ENCODE measurements at places on chromosomes 1 and 21.
A peak's percentile ranks its signal among the peaks of the same experiment; 100 is the strongest.

- no peak for DNase-seq
Measured at GRCh38 chr1:41672173-41672572, 187.7 kb upstream of the EDN2 start.

- DNase-seq = no peak
Measured at GRCh38 chr1:184483101-184483683, 96.4 kb downstream of the C1orf21 start.

GRCh38 chr1:110471131-110471530 lies 20.2 kb downstream of the PROK1 start:
- no peak for DNase-seq

- DNase-seq = no peak
Measured at GRCh38 chr1:178464566-178464965, 32.2 kb downstream of the CLEC20A start.

DNA sequence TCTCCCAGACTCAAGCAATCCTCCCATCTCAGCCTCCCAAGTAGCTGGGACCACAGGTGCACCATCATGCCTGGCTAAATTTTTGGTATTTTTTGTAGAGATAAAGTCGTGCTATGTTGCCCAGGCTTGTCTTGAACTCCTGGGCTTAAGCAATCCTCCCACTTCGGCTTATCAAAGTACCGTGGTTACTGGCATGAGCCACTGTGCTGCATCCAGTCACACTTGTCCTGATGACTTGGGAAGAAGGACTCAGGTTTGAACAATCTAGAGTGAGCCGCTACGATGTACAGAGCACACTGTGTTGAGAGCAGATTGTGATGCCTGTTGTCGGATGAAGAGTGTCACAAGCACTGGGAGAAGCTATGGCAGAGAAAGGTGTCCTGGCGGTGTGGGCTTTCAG lies 27.2 kb downstream of the RNF187 start:
- DNase-seq = no peak

- peak; percentile 12 for DNase-seq
Measured at GRCh38 chr1:239811211-239811885, 280.3 kb upstream of the FMN2 start.

DNA sequence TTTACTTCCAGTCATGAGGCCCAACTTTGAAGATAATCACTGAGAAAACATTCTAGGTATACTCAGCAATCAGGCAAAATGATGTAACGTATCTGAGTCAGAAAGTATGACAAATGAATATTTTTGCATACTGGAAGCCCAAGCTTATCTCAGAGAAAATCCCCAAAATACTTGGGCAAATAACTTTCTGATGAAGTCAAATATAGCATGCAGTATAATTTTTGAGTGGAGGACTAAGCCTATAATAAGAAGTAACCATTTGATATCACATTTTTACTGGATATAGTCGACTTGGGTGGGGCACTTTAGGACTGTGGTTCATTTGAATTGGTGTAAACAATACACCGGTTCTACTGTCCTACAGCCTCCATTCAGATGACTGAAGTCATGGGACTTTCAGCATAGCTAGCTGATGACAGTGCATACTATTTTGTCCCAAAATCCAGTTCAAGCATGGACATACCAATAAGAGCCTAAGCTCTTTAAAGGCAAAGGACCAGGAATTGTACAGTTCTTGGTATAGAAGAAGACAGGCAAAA lies 2.3 kb upstream of the GADD45A start:
- DNase-seq = no peak

DNA sequence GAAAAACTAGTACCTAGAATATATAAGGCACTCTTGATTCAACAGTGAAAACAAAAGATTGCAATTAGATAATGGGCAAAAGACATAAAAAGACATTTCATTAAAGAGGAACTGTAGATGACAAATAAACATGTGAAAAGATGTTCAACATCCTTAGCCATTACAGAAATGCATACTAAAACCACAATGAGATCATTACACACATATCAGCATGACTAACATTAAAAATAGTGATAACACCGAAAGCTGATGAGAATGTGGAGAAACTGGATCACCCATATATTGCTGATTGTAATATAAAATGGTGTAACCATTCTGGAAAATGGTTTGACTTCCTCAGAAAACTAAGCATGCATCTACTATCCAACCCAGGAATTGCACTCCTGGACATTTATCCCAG lies 340.3 kb downstream of the SEC16B start:
- no peak for DNase-seq

- DNase-seq = no peak
Measured at GRCh38 chr1:201533836-201534235, 5.1 kb upstream of the NAV1 start.

DNA sequence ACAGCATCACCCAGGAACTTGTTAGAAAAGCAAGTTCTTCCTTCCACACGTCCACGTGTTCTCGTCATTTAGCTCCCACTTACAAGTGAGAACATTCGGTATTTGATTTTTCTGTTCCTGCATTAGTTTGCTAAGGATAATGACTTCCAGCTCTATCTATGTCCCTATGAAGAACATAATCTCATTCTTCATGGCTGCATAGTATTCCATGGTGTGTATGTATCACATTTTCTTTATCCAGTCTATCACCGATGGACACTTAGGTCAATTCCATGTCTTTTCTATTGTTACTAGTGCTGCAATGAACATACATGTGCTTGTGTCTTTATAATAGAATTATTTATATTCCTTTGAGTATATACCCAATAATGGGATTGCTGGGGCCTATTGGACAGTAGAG lies 368.7 kb upstream of the RUNX1 start:
- no peak for DNase-seq

- DNase-seq = no peak
Measured at GRCh38 chr21:27101523-27101922, 134.6 kb upstream of the ADAMTS5 start.

GRCh38 chr1:197686231-197686630 lies 89.0 kb downstream of the DENND1B start:
- no peak for DNase-seq

GRCh38 chr1:56436912-56437417 lies 142.4 kb downstream of the PLPP3 start:
- no peak for DNase-seq

DNA sequence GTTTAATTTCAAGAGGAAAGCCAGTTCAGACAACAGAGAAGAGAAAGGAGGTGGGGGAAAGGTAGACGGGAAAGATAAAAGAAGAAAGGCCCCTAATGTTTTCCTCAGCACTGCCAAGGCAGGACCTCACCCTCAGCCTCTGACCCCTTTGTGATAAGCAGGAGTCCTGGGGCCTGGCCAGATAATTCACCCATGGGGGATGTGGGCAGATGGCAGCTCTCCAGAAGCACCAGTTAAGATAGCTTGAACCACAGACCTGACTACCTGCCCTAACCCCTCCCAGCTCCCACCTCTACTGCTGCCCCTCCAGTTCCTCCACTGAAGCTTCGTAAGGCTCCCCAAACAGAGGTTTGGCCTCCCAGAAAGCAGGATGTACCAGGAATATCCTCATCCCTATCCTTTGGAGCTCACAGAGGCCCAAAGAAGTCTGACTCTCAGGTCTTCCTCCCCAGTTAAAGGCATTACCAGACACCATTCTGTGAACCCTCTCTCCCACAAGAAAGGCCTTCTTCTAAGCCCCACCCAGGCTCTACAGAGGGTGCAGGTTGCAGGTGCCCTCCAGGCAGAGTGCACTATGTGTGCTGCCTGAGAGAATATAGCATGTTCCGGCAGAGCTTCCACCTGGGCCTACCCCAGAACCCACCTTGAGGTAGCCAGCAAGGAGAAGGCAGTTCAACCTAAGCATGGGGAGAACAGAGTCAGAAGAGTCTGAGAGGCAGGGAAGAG lies 9.2 kb upstream of the SNAPIN start:
- no peak for DNase-seq

DNA sequence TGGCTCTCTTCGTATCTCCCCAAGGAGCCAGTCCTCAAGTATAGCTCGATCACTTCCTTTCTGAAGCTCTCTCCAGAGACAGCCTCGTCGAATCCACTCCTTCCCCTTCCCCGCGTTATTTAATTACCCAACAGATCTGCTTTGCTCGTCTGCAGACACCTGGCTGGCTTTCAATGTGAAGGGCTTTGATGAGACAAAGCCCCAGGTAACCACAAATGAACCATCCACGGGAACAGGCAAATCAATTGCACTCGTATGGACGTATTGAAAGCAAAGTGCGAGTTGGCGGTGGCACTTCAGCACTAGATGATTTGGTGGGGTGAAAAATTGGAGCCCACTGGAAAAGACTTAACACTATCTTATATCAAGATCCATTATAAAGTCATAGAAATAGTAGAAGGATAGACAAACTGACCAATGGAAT lies 364 bp upstream of the BCAR3 start:
- DNase-seq = no peak

GRCh38 chr1:1677718-1678580 lies 14.6 kb downstream of the SLC35E2B start:
- DNase-seq = peak; percentile 58

DNA sequence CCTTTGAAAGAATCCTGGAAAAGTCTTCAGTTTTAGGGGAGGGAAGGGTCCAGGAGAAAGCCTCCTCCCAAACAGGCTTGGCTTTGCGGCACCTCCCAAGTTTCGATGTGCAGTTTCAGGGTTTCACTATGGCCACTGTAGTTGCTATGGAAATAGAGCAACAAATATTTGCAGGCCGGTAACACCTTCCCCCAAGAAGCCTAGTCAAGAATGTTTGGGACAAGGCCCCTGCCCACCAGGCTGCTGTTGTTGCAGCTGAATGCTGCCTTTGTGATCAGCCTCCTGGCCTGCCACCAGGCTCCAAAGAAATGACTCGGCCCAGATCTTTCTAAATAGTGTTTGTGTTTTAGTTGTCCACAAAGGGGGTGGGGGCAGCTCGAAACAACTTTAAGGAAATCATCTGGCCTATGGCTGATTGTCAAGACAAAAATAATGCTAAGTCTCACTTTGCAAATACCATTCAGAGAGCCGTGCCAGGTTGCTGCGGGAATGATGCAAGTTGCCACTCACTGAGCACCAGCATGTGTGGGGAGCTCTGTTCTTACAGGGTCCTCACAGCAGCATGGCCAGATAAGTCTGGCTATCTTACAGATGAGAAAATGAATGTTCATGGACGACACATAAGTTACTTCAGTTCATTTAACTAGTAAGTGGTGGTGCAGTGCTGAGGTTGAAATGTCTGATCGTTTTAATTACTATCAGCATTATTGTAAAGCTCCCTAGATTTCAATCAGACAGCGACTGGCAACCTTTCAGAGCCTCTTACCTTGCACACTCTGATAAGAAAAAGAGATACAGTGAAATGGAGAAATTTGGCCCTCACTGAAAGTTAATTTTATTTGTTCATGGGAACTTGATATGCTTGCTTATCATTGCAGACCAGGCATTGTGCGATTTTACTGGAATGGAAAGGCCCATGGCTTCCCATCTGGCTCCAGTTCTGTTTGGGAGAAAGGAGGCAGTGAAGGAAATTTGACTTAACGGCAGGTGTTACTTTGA lies 91.2 kb upstream of the JUN start:
- no peak for DNase-seq

- DNase-seq = no peak
Measured at GRCh38 chr1:196897158-196897828, 9.4 kb downstream of the CFHR4 start.

DNA sequence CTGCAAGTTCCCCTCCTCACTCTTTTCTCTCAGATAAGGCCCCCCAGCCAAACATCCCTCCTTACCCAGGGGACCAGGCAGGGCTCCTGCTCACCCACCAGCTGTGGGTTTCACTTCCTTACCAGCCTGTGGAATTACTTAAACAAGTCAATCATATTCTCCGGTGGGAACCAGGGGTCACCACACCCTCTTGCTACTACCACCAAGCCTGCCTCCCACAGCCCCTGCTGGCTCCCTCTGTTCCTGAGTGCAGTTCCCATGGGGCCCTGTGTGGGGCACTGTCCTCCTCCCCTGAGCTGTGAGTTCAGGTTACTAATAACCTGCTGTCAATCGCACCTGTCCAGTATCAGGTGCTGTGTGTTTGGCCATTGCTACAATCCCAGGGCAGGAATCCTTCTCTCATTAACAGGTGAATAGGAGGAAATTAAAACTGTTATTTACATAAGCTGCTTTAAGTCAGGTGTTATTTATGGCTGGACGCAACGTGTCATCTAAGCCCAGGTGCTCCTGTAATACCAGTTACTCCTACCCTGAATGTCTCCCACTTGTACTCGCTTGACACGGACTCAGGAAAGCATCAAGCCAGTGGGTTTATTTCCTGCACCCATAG lies 53.1 kb upstream of the LBR start:
- peak; percentile 59 for DNase-seq

DNA sequence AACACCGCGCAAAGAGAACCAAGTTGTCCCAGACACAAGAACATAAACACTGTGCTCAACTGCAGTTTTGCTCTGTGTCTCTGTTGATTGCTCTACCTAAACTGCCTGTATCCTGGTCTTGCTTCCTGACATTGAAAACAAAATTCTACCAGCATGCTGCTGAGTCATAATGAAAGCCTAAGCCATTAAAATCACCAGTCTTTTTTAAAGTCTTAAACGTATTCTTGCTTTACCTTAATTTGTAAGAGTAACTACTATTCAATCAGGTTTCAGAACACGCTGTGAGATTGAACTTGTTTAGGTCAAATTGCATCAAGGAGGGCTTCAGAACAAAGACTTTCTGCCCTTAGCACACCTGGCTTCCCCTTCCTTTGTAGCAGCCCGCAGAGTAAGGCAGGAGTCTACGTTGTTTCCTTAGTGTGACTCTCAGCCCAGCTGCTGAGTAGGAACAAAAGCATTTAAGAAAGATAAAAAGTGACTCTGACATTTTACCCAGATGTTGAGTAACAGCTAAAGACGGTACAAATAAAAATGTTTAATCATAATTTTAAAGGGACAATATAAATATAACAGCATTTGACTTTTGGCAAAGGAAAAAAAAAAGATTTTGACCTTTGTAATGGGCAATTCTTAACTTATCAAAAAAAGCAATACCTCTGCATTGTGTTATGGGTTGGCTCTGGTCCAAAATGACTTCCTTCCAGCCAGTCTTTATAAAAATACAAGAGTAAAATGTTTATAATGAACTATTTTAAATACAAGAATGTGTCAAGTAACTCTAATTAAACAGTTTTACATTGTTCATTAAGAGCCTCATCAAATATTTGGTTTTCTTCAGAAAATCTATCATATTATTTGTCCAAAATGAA lies 186.9 kb upstream of the ADGRL4 start:
- DNase-seq = no peak

DNA sequence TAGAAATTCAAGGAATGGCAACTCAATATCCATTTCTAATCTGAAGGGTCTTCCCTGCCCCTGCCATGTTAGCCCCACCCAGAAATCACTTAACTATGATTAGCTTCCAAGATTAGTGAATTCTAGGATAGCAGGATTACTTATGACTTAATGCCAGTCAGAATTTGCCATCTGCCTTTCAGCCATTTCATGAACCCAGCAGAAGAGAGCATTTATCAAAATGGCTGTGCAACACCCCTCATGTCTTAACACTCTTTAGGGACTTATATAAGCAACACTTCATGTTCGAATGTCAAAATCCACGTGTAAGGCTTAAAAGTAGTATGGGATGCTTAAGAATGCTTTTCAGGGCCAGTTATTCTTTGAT lies 288.5 kb downstream of the NFIA start:
- no peak for DNase-seq

Data from activated naive CD4-positive, alpha-beta T cell treated with Interleukin-2 at 50 U/mL for 16 hours (primary cell).